Omental fat pad (tissue), 4 donors: ENCODE measurements at places on chromosomes 16 and 17.

- DNase-seq: no peak
These were observed 8.2 kb downstream of the PLD2 start for GRCh38 chr17:4815043-4815675.

DNA sequence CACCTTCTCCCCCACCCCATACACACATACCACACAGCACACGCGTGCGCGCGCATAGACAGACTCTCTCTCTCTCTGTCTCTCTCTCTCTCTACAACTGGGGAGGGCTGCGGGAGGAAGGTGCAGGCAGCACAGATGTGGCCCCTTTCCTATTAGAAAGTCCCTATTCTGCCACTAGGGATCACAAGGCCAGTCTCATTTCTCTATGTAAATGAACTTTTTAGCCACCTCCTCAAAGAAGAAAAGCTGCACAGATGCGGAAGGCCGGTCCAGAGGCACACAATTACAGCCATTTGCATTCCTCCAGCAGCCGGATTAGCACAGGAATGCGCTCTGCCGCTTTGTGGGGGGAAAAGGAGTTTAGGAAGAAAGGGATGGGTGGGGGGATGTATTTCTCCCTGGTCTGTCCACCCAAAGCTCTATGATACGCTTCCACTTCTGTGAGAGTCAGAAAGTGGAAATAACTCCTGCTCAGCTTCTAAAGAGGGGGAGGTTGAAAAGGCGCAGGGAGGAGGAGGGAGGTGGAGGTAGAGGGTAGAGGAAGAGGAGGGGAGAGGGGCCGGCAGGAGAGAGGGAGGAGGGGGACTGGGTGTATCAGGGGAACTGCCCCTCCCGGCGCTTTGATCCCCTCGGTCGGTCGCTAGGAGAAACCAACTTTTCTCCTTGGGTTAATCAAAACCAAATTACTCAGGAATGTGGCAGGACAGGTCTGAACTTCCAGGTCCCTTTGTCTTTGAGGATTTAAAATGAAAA is 11.7 kb downstream of the ZFHX3 start:
- no peak for DNase-seq

- DNase-seq: no peak
These were observed 88.2 kb upstream of the FA2H start for GRCh38 chr16:74862743-74863244.

DNA sequence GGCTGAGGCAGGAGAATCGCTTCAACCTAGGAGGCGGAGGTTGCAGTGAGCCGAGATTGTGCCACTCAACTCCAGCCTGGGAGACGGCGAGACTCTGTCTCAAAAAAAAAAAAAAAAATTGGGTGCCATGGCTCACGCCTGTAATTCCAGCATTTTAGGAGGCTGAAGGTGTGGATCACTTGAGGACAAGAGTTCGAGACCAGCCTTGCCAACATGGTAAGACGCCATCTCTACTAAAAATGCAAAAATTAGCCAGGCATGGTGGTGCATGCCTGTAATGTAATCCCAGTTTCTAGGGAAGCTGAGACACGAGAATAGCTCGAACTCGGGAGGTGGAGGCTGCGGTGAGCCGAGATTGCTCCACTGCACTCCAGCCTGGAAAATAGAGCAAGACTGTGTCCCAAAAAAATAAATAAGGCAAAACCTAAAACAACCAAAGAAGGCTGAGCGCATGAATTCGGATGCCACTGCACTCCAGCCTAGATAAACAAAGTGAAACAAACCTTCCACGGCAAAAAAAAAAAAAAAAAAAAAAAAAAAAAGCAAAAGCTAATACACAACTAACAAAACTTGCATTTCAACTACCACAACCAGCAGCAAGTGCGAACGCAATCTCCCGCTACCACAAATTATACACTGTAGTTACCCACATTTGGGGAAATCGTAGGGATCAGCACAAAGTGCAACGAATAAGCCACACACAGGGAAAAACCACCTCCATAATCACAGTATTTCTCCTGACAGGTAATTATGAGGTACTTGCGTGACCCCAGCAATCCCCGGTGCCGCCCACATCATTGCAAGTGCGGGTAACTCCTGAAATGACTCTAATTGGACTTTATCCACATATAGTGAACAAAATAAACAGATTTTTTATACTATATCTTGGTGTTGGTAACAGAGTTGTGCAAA is 25.6 kb downstream of the TEX14 start:
- DNase-seq: no peak

DNA sequence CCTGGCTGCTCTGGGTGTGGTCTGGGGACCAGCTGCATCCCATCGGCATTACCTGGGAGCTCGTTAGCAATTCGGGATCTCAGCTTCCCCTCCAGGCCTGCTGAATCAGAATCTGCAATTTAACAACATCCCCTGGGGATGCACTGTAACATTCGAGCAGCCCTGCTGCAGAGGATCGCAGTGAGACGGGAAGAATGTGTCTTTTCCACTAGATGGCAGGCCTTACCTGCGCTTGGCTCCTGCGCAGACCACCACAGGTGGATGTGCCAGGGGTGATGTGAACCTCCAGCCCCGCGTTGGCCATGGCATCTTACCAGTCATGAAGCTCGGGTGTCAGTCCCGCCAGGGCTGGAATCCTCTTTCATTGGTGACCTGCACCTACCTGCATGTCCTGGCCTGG is 209.9 kb downstream of the PRKCB start:
- DNase-seq: no peak

DNA sequence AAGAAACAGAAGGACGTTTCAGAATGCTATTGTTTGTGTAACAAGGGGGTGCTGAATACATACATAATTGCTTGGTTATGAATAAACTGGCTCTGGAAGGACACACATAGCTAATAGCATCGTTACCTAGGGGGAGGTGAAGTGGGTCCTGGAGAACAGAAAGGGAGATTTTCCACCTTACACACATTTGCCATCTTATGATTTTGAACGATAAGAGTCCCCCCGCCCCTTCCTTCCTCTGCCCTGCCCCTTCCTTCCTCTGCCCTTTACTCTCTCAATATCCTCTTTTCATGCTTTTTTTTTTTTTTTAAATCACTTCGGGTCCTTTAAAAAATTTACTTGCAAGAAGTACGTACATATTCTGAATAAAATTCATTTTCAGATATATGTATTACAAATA is 902 bp upstream of the DHRS7B start:
- DNase-seq: no peak

- DNase-seq: no peak
These were observed 19.2 kb downstream of the RNF213 start for GRCh38 chr17:80279895-80280294.

DNA sequence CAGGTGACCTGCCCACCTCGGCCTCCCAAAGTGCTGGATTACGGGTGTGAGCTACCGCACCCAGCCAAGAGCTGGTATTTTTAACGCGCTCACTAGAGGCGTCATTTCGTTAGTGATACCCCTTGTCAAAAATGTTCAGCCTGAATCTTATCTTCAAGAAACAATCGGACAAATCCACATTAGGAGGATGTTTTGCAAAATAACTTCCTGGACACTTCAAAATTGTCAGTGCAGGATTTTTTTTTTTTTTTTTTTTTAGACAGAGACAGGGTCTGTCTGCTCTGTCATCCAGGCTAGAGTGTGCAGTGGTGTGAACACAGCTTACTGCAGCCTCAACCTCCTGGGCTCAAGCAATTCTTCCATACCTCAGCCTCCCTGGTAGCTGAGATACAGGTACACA is 63.0 kb downstream of the RMI2 start:
- no peak for DNase-seq
